ENCODE measurements at places on chromosomes 5 and 9.

DNA sequence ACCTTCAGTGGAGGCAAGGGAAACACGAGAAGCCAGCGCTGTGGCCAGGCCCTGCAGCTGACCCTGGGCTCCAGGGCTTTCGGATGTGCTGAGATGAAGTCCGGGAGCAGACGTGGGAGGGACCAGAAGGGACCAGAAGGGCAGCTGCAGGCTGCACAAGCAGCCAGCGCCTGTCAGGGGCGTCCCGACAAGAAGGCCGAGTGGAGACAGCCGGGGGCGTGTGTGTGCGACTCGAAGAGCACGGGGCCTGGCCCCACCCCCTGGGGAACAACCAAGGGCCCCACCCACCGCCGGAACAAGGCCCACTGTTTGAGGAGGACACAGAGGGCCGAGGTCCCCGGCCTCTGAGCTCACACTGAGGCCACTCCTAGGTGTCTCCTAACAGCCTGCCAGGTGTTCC is 31.4 kb downstream of the SLC12A7 start:
- DNase-seq: no peak

DNA sequence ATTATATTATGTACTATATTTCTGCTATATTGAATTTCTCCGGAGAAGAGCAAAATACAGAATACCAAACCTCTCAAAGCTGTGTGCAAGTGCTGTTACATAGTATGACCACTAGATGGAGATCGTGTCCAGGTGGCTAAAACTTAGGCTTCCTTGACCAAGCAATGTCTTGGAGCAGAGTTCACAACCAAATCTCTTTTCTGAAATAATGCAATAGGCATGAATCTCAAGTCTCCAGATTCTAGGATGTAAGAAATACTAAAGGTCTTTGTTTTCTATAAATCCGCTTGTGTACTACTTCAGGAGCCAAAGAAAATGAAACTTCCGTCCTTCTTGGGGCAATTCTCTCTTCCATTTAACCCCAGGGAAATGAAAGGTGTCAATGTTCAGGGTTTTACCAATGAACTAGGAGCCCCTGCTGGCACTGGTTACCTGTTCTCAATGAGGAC is 181.5 kb upstream of the RAI14 start:
- no peak for DNase-seq

DNA sequence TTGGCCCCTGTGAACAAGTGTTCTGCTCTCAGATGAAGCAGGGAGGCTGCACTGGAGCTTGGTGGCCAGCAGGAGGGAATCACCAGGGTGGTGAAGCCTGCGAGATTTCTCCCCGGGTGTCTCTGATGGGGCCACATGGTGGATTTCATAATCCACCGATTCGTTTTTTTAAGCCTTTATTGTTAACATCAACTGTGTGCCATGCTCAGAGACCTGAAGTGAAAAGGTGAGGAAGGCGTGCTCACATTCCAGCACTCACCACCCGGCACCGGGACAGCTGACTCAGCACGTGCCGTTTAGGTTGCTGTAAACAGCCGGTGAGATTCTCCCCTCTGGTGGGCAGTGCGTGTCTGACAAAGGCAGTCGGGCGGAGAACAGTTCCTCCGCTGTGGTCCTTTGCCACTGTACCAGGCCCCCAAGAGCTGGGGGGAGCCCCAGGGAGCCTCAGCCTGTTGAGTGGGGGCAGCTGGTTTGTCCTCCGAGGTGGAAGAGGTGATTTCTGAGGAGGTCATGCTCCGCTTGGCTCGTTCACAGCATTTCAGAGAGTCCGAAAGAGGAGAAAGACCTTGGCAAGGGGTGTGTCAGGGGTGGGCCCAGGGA is 12.7 kb upstream of the AHRR start:
- no peak for DNase-seq

- no peak for DNase-seq
Measured at GRCh38 chr5:37742111-37742510, 97.7 kb downstream of the GDNF start.

GRCh38 chr9:109934857-109935215 is 154.8 kb downstream of the PALM2AKAP2 start:
- DNase-seq: no peak

DNA sequence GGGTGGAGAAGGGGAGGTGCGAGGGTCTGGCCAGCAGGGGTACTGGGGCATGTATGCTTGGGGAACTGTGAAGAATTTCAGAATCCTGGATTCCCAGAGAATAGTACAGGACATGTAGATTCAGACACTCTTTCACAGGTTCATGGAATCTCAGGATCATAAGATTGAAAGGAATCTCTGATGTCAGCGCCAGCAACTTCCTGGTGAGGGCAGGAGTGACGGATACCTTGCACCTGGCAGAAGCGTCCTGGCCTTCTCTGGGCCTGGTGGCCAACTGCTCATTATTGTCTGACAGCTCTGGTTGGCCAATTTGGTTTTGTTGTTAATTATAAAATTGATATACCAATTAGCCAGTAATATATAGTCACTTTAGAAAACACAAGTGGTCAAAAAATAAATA is 6.9 kb downstream of the GM2A start:
- no peak for DNase-seq

DNA sequence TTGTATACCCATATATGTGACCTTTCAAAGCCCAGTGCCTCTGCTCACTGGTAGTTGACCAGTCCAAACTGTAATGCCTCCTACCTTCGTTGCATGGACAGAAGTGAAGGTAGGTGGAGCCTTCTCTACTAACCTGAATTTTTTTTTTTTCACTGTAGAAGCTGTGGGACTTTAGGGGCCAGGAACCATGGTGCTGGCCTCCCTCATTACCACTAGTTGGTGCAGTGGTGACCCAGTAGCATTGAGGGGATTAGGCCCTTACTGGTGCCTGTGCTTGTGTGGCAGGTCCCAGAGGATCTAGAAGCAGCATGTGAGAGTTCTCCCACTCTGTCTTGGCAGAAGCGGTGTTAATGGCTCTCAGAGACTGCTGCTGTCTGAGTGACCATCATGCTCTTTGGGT is 2.3 kb downstream of the RALGPS1 start:
- DNase-seq: no peak

GRCh38 chr9:109411069-109411761 is 86.9 kb downstream of the PTPN3 start:
- DNase-seq: no peak

- DNase-seq: no peak
Measured at GRCh38 chr5:109706095-109706494, 16.4 kb downstream of the MAN2A1 start.

GRCh38 chr9:90964101-90965020 is 162.7 kb downstream of the SYK start:
- no peak for DNase-seq

- DNase-seq: no peak
Measured at GRCh38 chr5:117131048-117131679, 556.5 kb upstream of the SEMA6A start.

DNA sequence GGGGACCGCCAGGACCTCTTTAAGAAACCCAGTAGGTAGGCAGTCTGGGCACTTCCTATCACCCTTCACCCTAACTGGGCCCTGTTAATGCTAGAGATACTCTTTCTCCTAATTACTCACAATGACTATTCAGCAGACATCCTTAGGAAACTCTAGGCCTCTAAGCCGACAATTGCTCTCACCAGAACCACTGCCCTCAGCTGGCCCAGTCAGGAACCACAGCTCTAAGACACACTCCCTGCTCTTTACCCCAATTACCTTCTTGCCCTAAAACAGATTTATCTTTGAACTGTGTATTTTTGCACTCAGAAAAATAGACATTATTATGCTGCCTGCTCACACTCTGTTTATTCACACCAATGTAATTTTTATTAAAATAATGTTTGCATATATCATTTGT is 432.6 kb upstream of the SLC30A5 start:
- no peak for DNase-seq

- no peak for DNase-seq
Measured at GRCh38 chr5:128673970-128674369, 135.9 kb upstream of the FBN2 start.

GRCh38 chr9:20022410-20022809 is 233.6 kb upstream of the SLC24A2 start:
- no peak for DNase-seq

DNA sequence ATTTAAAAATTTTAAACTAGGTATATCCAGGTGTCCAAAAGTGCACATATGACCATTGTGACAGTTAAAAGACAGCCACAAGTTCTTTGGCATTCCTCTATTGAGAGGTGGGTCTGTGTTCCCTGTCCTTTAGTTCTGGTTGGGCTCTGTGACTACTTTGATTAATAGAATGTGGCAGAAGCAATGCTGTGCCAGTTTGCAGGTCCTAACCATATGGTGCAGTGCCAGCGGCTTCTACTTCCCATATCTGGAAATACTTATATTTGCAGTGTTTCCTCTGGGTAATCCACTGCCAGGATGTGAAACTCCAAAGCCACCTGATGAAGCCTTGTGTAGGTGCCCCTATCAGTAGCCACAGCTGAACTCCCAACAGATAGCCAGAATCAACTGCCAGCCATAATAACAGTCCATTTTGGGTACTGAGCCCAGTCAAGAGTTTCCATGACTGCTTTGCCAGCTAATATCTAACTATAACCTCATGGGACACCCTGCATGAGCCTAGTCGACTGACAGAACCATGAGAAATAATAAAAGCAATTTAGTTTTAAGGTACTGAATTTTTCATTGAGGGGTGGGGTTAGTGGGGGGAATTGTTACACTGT is 361.0 kb upstream of the SEMA6A start:
- no peak for DNase-seq

DNA sequence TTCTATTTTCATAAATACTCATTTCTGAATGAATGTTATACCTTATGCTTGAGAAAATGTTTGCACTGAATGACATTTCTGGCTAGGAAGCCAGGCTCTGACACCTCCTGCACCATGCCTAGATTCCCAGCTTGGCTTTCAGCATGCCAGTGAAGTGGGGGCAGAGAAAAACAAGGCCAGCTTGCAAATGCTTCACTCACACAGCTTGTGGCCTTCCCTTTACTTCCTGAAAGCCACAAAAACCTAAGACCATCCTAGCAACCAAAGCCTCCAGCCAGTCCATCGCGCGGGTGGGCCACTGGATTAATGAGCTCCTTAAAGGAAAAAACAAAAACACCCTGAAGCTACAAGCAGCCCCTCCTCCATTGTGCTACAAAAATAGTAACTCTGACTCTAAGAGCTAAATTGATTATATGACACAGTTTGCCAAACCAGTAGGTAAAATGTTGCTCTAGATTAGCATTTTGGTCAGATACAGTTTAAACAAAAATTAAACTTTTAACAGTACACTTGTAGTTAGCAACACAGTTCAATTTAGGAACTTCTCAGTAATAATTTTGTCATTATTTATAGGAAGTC is 159.9 kb downstream of the TSSK1B start:
- no peak for DNase-seq

DNA sequence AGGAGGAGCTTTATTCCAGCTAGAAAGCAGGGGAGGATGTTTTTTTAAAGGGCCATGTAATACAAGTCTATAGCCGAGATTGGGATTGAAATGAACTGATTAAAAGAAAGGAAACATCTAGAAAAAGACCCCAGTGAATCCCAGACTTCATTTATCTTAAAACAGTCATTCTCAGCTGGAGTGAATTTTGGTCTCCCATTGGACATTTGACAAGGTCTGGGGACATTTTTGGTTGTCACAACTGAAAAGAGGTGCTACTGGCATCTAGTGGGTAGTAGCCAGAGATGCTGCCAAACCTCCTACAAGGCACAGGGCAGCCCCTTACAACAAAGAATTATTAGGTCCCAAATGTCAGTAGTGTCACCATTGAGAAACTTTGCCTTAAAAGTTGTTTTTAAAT is 16.3 kb upstream of the SPINK4 start:
- no peak for DNase-seq

DNA sequence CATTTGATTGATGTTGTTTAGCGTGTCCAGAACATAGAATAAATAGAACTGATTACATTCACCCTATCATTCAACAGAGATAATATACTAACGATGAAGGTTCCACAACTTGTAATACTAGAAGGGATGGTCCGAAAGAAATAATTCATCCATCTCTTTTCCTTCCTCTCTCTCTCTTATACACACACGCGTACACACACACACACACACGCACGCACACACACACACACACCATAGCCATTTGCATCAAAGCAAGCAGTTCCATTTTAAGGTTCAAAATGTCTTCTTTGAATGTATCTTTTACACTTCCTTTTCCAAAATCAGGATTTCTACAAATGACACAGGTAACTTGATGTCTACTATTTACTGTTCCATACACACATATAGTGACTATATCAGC is 887 bp downstream of the GDA start:
- DNase-seq: no peak

DNA sequence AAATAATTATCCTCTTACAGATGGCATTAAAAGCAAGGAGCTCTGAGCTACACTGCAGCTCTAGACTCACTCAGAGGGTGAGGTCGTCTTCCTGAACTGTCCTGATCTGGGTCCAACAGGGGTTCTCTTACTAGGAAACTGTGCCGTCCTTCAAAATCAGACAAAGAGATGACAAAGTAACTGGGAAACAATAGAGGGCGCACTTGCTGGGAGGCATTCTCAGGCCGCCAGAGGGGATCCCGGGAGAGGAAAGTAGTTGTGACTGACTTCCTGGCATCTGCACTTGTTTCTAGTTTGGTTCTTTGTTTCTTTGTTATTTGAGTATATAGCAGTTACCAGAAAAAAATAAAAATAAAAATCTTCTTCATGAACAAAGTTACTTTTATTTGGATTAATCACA is 142.9 kb upstream of the MSX2 start:
- no peak for DNase-seq

DNA sequence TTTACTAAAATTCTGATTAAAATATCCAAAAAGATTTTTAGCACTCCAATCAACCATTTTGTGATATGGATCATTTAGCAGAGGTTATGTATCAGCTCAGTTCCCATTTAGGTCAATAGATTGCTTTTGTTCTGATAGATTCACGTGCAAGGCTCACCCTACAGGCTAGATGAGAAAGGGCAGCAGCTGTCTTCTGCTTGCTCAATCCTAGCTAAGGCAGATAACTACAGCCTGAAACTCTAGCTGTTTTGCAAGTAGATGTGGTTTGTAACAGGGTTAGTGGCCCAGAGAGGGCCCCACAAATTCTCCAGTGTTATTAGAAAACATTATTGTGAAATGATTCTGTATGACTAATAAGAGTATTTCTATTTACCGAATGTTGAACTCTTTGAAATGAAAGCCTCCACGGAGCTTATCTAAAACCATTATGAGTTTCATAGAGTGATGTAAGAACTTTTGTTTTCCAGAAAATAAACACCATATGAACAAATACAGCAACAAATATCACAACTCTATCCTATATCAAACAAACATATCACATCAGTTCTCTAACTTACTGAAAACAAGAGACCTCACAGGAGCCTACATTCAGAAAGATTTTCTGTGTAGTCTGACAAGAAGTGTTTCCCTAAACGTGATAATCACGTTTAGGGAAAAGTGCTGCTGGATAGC is 841.9 kb upstream of the ACO1 start:
- no peak for DNase-seq

GRCh38 chr9:114908104-114908622 is 22.2 kb downstream of the TNFSF8 start:
- no peak for DNase-seq
